ENCODE measurements at places on chromosomes 4 and X. TPM values are rescaled to one million over a fixed set of nuclear protein-coding genes. Genes with fewer than 3 reads are reported as not detected.

Gene PABPC4L
- polyA plus RNA-seq, result 11.3 TPM

Gene MAOB
- 51.0 TPM for polyA plus RNA-seq

Gene POU3F4
- 7.8 TPM for polyA plus RNA-seq

Gene DKK2
- 1.7 TPM for polyA plus RNA-seq
